Panc1 (cell line): ENCODE measurements at places on chromosomes 3 and 15.

DNA sequence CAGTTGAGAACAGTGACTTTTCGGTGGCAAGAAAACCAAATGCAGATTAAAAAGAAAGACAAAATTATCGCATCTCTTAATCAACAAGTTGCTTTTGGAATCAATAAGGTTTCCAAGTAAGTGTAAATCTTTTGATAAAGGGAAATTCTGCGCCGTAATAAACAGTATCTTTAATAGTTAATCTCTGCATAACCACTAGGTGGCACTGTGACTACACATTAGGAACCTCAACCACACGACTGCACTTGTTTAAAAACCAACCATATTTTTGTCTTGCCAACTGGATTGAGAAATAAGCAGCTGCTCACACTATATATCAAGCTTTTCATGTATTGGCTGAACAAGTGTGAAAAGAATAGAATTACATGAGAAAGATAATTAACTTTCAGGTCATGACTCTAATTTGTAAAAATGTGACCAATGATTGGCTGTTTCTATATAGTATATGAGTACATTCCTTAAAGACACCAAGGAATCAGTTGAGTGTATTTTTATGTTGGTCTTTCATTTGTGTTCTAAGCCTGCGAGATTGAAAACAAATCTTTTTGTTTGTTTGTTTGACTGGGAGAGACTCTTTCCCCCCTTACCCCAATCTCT, 72.7 kb downstream of the DZIP3 start:
- peak; percentile 32 for DNase-seq

DNA sequence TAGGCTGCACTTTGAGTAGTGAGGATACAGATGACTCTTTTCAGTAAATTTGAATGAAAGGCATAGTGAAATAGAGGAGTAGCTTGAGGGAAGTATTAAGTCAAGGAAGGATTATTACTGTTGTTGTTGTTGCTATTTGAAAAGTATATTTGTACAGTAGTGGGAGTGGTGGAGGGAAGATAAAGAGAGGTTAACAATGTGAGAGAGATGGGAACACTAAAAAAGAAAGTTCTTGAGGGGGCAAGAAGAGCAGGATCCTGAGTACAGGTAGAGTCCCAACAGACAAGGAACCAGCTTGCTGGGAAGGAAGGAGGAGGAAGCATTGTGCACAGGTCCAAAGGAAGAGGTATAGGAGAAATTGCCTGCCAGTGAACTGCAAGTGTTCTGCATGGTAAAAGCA, 75.6 kb upstream of the GOLGA8B start:
- DNase-seq: no peak

GRCh38 chr3:98962189-98962930, 60.9 kb upstream of the DCBLD2 start:
- DNase-seq: no peak

DNA sequence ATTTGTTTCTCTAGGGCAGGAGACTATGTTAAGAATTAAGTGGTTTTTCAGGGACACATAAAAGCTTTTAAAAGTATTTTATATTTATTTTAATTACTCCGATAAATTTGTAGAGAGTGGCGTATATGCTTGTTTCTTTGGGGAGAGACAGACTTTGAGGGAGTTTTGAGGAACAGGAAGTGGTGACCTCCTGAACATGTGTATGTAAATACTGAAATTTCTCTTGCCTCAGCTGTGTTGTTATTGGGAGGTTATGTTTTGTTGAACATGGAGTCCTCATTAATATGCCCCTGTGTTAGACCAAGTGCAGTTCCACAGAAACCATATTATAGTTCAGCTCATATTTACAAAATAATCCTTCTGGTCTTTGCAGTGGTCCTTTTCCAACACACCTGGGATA, 41.8 kb upstream of the UTS2B start:
- no peak for DNase-seq

DNA sequence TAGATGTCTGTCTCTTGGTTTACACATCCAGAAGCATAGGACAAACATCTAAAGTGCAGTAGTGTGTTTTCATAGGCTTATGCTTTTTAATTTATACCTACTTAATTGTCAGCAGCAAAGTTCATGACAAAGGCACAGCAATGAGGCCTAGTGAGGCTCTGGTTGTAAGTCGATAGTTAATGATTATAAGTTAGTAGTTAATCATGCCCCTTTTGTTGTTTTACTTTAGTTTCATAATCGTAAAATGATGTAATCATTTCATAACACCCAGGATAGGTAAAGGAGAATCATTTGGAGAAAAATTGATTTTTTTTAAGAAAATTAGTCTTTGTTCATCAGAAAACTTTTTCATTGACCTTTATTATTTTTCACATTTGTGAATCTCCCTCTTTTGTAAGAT, 351.9 kb downstream of the LSAMP start:
- no peak for DNase-seq

DNA sequence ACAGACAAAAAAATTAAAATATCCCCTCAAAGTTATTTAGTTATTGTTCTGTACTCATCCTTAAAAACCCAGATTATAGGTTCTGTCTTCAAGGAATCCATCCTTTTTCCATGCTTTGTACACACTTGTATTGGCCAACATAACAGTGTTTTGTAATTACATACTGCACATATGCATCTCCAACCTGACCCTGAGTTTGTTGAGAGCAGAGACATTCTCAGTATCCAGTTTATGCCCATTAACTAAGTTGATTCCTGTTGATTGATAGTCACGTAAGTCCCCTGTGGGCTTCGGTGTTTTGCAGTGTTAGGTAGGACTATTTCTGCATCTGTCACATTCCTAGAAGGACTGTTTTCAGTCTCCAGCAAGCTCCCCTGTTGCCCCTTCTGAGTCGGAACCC, 33.6 kb downstream of the MOBP start:
- no peak for DNase-seq

- no peak for DNase-seq
Observed at GRCh38 chr15:47299846-47300434, 417.4 kb upstream of the SEMA6D start.

DNA sequence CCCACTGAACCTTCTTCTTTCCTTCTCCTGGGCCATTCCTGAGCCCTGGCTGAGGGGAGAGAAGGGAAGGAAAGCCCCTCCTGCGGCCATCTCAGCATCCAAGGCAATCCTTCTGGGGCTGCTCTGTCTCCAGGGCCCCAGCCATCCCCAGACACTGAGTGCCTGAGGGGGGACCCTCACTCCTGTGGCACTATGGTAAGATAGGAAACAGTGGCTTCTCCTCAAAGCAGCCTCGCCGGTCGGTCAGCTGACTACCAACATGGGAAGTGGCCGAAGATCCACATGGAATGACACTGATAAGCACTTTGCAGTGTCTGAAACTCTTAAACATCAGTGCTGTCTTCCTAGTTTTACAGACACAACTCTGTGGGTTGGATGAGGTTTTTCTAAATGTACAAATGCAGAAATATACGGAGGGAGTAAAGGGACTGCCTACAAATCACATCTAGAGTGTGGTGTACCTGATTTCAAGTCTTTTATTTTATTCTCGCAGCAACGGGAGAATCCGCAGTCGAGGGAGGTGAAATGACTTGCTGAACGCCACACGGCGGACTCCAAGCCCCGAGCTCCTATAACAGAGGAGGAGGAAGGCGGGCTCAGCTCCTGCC, 973 bp upstream of the ITPKA start:
- DNase-seq: no peak

- DNase-seq: no peak
Observed at GRCh38 chr3:51176923-51177322, 208.2 kb upstream of the MANF start.

DNA sequence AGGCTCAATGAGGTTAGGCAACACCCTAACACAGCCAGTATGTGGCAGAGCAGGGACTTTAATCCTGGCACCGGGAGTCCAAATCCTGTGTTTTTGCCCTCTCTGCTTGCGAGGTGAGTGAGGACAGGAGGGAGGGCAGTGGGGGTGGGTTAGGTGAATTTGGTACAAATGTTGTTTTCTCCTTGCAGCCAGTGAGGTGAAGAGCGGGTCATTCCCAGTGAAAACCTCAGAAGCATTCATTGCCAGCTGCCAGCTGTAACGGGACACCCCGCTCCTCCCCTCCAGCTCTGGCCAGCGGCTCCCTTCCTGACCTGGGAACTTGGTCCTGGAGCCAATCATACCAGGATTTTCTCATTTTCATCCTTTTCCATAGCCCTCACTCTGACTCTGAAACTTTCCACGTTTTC, 45.7 kb upstream of the RAB6B start:
- no peak for DNase-seq

DNA sequence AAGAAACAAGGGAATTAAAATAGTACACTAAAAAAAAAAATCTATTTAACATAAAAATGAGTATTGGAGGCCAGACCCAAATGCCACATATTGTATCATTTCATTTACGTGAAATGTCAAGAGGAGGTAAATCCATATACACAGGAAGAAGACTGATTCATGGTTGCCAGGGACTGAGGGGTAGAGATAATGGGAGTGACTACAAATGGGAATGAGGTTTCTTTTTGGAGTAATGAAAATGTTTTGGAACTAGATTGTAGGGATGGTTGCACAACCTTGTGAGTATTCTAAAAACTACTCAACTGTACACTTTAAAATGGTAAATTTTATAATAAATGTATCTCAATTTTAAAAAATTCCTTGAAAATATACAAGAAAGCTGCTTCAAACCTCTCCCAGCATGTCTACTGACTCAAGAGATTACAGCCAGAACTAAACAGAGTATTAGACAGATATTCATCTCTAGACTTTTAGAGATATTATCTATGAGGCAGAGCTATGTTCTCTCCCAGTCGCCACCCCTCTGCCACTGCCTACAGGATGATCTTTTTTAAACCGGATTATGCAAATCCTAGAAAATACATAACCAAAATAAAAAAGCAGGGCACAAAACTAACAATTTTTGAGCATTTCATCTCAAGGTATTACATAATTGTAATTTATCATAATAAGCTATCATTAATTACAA, 6.2 kb downstream of the HLTF start:
- no peak for DNase-seq

GRCh38 chr3:157127831-157128767, 31.8 kb downstream of the CCNL1 start:
- DNase-seq: no peak

DNA sequence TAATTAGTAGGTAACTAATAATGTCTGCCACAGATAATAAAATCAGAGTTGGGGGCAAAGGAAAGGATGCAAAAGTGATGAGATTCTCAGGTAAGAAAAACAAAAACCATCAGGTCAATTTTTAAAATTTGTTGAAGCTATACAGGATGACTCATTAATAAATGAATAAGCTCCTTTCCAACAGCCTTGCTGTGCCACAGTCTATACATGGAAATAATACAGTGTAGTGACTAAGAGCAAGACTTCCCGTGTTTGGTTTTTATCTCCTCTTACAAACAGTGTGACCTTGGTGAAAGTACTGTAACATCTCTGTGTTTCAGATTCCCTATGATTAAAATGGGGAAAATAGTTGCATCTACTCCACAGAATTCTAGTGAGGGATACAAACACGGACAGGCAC, 331.6 kb downstream of the PYDC2 start:
- DNase-seq: no peak

DNA sequence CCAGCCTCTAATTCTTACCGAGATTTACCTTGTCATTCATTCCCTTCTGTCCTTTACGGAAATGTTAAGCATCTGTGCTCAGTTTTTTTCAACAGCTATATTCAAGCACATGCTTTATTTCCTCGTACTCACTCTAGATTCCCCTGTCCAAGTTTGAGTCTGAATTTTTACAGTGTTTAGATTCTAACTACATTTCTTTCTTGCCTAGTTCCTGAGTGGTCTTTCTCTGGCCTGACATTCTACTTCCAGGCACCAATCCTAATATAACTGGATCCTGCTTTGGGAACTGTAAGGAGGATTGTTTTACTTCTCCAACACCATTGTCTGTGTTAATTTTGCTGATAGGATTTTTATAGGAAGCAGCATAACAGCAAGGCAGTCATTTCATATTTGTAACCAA, 222.4 kb downstream of the RBMS3 start:
- DNase-seq: no peak

GRCh38 chr15:89566621-89567294, 8.5 kb upstream of the TICRR start:
- DNase-seq: no peak

- DNase-seq: peak; percentile 89
Observed at GRCh38 chr15:68352401-68353062, 75.0 kb downstream of the FEM1B start.

DNA sequence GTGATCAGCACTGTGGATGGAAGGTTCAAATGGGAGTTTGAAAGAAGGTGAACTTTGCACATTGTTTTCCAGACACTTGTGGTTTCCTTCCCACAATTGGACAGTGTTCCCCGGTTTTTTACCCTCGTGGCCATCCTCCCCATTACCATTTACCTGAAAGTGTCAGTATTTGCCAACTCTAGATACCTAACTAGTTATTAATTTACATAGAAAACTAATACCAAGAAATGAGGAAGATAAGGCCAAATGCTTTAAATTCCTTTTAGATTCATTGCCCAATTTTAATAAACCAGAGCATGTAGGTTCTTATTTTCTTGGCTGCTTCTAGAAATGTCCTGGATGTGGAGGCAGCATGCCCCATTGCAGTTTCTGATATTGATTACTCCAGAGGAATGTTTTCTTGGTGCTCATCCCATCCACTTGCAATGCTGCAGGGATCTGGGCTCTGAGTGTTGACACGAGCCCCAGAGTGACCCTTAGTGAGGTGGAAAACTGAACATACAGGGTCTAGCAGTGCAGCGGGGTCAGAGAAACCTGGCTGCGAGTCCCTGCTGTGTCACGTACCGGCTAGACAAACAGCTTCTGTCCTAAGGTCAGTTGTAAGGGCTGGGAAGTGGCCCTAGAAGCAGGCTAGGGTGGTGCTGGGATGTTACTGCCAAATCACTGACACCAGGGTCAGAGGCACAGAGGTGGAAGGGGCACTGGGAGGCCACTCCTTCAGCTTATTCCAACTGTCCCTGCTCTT, 23.5 kb downstream of the LSM3 start:
- no peak for DNase-seq

DNA sequence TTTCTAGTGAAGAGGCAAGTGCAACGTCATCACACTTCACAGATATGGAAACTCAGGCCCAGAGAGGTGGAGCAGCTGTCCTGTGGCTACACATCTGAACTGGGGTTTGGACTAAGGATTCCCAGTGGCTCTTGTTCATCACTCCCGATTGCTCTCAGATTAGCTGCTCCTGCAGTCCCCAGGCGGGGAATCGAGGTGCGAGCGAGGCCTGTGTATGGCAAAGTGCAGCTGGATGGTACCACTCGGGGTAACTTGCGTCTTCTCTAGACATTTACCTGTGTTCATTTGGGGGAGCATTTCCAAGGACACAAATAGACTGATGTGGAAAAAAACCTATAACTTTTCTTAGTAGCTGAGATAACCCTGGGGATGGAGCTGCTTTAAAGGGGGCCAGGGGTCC, 45.9 kb upstream of the TRPM1 start:
- DNase-seq: no peak

GRCh38 chr3:119206611-119207511, 33.5 kb downstream of the UPK1B start:
- no peak for DNase-seq

- no peak for DNase-seq
Observed at GRCh38 chr15:74646480-74646879, 30.8 kb downstream of the CLK3 start.
